ENCODE measurements at places on chromosomes 13 and 19. TPM values are rescaled to one million over a fixed set of nuclear protein-coding genes. Genes with fewer than 3 reads are reported as not detected.

DNA sequence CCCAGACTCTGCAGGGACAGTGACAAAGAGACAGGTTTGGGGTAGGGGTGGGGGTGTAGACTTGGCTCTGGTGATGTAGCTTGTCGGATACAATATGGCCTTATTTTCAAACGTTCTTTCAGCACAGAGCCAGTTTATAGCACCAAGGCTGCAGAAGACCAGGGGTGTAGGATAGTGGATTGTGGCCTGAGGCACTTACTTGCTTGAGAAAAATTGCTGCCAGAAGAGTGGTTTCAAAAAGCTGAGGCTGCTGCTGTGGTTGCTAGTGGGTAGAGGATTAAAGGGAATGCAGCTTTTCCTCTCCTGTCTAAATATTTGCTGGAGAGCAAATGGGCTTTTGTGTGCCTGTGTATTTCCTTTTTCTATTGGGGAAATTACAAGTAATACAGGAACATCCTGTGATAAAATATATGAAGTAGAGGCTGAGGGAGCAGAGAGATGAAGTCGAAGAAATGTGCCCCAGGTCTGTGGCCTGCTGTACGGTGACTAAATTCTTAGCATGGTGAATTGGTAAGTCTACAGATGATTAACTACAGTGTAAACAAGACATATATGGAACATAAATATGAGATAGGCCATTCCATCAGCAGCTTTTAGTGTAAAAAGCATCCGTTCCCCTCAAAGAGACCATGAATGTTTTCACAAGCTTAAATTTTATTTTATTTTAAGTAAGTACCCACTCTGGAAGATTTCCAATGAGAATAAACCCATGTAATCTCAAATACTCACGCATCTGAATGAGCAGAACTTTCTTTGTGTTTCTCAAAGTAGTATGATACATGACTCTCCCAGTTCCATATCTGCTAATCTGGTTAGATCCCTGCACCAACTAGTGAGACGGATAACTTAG lies 112.9 kb downstream of the LRCH1 start:
- no peak for DNase-seq

GRCh38 chr13:111577208-111577828 lies 256.9 kb downstream of the TEX29 start:
- no peak for DNase-seq

The RFPL4A gene
- not detected for total RNA-seq

DNA sequence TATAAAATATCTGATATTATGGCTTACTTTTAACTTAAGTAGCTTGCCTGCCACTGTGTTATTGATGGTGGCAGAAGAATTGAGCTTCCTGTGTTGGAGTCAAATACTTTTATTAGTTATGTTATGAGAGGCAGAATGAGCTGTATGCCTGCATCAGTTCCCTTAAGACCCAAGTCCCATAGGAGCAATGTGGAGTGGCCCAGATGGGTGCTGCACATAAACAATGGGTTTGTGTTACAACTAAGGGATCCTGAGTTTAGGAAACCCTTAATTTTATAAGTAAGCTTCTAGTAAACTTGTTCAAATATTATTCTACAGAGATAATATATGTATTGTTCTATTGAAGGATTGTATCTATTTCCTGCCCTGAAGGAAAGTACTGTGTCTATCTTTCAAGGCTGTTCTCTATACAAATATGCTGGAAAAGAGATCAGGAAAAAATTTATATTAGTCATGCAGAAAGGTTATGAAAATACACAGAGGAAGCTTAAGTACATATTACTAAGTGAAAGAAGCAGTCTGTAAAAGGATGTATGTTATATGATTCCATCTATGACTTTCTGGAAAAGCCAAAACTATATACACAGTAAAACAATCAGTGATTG lies 2018.0 kb upstream of the PCDH20 start:
- no peak for DNase-seq

The C13orf42 gene
- not detected for total RNA-seq

GRCh38 chr13:48542581-48543341 lies 9.9 kb upstream of the RCBTB2 start:
- peak; percentile 77 for DNase-seq

GRCh38 chr13:56713656-56714055 lies 427.1 kb upstream of the PRR20A start:
- DNase-seq = peak; percentile 8

The FLT1 gene
- 41.0 TPM for total RNA-seq

- no peak for DNase-seq
Observed at GRCh38 chr13:34567597-34567996, 374.5 kb upstream of the NBEA start.

The SELENOV gene
- not detected for total RNA-seq

The ZNF723 gene
- total RNA-seq = not detected

DNA sequence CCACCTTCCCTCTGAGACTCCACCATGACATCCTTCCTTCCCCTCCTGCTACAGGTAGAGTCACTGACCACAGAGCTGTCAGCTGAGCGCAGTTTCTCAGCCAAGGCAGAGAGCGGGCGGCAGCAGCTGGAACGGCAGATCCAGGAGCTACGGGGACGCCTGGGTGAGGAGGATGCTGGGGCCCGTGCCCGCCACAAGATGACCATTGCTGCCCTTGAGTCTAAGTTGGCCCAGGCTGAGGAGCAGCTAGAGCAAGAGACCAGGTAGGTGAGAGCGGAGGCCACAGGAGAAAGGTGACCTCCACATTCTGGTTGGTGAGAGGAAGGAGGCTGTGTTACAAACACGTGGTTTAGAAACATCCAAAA lies 27.6 kb downstream of the KCNC3 start:
- DNase-seq = no peak

- DNase-seq = no peak
Observed at GRCh38 chr13:93963266-93964145, 516.0 kb downstream of the DCT start.

The VSTM1 gene
- total RNA-seq = not detected

DNA sequence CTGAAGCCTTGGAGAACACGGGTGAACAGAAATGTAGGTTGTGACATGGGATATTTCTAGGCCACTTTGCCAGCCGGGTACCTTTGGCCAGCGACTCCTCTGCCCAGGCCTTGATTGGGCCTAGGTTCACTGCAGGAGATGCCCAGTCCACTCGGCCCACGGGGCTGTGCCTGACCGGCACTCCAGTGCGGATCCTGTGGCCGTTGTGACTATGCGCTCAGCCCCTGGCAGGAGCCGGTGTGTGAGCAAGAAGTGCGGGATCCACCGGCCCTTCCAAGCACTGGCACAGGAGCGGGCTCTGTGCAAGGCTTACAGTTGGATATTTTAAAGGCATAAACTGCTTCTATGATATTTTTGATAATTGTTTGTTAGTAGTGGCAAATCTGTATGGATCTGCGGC lies 1042.5 kb upstream of the PCDH9 start:
- no peak for DNase-seq

DNA sequence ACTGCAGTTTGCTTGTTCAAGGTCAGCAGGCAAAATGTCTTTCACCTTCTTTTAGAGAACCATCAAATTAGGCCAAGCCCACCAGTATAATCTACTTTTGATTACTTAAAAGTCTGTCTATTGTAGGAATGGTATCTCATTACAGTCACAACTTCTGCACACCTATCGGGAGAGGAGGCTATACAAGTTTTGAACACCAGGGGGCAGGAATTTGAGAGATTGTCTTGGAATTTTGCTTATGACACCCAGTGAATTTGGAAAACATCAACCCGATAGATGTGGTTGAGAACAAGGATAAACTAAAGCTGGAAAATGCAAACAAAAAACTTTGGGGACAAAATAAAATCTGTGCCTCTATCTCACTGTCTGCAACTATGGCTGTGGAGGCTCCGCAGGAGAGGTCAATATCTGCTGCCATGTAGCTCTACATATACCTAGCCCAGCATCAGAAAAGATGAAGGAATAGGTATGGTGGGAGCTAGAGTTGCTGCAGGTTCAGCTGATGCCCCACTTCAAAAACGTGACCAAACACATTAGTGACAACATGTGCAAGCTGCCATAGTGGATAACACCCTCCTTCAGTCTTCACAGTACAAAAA lies 1299.2 kb upstream of the SPRY2 start:
- no peak for DNase-seq
